ENCODE measurements at places on chromosomes 4 and X.

GRCh38 chr4:189533603-189534002 lies 407.1 kb upstream of the FRG1 start:
- DNase-seq = no peak

DNA sequence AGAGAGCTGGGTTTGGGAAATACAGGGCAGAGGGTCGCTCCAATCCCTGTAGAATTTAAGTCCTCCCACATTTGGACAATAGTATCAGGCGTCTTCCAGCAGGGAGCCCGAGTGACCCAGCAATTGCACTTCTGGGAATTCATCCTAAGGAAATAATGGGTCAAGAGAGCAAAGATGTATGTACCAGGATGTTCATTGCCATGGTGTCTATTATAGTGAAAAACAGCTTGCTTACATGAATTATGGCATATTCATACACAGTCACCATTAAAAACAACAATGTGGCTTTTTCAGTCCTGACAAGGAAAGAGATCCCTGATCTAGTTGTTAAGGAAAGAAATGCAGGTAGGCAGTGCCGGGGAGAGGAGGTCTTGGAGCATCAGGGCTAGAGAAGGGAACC lies 167.7 kb downstream of the PJA1 start:
- no peak for DNase-seq

DNA sequence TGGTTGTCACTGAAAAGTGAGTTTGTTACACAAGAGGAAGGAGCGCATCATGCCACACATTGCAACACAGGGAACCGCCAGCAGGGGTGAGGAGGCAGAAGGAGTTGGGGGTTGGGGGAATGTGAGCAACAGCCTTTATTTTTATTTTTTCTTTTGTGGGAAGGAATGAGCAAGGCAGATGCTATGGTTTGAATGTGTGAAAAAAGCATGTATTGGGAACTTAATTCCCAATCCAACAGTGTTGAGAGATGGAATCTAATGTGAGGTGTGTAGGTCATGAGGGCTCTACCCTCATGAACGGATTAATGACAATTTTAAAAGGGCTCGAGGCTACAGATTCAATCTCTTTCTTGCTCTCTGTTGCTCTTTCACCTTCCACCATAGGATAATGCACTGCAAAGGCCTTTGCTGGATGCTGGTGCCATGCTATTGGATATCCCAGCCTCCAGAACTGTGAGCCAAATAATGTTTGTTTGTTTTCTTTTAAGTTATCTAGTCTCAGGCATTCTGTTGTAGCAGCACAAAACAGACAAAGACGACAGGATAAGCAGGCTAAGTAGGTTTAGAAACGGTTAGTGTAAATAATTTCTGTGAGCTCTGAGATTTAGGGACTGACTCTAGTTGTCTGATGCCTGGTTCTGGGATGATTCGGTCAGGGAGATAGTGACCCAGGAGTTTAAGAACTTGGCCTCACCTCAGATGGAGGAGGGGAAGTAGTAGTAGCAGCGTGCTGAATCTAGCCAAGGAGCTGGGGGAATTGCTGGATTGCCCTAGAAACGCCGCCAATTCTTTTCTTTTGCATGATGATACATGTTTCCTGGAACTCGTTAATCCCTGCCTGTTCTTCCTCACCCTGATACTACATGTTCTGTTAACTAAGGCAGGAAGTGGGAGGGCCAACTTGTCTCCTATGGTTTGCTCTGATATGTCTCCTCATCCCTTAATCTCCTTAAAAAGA lies 156.6 kb upstream of the CTSO start:
- no peak for DNase-seq

- DNase-seq = no peak
Measured at GRCh38 chr4:581753-582361, 5.8 kb upstream of the TMEM271 start.

DNA sequence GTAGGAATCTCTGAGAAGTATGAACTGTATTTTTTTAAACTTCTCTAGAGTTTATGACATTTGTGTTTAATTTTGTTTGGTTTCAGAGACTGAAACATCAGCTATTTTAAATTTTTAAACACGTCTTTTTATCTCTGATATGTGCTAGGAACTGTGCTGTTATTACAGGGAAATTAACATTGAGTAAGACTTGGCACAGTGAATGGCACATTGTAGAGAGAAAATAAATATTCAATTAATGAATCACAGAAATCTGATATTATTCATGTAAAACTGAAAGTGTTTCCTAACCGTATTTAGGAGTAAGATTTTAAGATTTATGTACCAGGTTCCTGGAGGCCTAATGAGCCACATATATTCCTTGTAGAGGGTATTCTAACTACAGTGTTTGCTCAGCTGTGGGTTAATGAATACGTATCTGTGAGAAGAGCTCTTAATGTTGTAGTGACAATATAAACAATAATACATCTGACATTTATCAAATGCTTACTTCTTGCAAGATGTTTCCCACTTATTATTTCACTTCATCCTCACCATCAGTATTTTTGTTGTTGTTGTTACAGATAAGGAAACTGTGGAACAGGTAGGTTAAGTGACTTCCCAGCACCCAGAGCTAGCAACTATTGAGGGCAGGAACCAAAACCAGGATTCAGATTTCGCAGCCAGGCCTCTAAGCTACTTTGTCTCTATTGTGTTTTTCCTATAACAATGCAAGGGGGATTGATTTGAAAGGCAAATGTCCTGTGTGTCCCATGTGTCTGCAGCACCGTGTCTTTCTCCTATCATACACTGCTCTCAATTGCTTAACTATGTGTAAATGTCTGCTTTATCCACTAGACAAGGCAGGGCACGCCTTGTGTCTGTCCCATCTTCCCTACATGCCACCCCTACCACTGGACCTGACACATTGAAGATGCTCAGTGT lies 121.1 kb upstream of the FAM9C start:
- DNase-seq = no peak

DNA sequence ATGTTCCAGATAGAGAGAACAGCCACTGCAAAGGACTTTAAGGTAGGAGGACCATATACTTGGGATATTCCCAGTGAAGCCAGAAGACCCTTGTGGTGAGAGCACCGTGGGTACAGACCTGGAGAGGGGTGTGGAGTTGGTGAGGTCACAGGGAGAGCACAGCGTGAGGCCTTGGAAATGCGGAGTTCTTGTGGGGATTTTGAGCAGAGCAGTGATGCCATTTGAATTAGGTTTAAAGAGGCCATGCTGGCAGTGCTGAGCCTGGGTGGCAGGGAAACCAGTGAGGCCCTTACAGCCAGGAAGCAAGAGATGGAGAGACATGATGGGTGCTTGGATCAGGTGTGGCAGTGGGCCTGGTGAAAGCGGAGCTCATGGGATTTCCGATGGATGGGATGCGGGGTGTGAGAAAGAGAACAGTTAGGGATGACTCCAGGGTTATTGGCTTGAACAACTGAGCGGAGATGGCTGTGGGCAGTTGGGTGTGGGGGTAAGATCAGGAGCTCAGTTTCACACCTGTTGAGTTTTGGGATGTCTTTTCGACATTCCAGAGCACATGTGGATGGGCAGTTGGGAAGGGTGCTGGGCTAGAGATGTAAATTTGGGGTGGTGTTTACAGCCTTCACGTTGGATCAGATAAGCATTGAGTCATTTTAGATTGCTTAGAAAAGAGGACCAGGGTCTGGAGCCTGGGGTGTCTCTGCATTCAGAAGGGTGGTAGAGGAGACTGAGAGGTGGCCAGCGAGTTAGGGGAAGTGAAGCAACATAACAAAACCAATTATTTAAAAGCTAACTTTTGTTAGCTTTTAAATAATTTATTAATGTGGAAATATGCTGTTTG lies 68.9 kb downstream of the TMEM131L start:
- DNase-seq = no peak

DNA sequence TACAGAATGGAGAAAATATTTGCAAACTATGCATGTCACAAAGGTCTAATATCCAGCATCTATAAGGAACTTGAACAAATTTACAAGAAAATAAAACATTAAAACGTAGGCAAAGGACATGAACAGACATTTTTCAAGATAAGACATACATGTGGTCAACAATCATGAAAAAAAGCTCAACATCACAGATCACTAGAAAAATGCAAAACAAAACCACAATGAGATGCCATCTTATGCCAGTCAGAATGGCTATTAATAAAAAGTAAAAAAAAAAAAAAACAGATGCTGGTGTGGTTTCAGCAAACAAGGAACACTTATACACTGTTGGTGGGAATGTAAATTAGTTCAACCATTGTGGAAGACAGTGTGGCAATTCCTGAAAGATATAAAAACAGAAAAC lies 75.8 kb upstream of the IL13RA2 start:
- DNase-seq = no peak

- DNase-seq = no peak
Measured at GRCh38 chr4:111959222-111959621, 186.0 kb upstream of the FAM241A start.

DNA sequence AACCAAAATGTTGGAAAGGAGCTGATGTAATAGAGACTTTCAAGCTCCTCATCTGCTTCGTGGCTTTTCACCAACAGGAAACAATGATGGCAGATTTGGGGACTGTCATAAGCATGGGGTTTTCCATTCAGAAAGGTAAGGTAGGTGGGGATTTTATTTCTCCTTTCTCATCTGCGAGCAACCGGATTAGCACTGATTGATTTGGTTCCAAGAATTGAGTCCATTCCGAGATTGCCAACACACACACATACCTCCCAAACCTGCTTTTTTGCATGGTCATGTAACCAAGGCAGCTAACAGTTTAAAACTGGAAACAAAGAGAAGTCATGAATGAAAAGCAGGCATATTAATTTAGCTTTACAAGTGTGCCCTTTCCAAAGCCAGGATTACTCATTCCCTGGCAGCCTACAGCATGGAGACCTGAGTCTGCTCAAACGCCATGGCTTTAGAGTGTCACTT lies 63.0 kb upstream of the LNX1 start:
- DNase-seq = no peak

- DNase-seq = no peak
Measured at GRCh38 chr4:74659576-74660411, 134.5 kb downstream of the BTC start.

- DNase-seq = no peak
Measured at GRCh38 chr4:102707150-102707549, 53.6 kb downstream of the MANBA start.

- DNase-seq = no peak
Measured at GRCh38 chr4:142840516-142841123, 5.5 kb downstream of the INPP4B start.

- DNase-seq = no peak
Measured at GRCh38 chr4:165684177-165684805, 188.7 kb upstream of the TLL1 start.

GRCh38 chr4:138875891-138876608 lies 139.5 kb upstream of the NOCT start:
- no peak for DNase-seq

GRCh38 chr4:100511896-100512295 lies 5.9 kb downstream of the EMCN start:
- no peak for DNase-seq

- DNase-seq = no peak
Measured at GRCh38 chrX:42219231-42219630, 295.9 kb upstream of the CASK start.

DNA sequence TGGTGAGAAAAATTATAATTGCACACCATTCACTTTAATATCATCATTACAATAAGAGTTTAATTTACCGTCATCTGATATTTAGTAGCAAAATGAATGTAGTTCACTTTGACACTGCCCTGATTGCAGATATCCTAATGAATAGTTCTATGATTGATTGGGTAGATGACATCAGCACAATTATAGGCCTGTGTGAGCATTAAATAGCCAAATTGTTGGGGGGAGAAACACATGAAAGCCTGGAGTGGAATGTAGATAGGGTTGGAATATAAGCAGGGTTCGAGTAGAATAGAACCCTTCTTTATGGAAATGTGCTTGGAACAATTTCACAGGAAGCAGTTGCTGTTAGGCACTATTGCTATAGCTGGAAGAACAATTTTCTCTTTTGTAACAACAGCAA lies 1526.2 kb downstream of the RPA4 start:
- DNase-seq = no peak
